Amygdala (tissue), 56 donors: ENCODE measurements at places on chromosomes 13 and 19.
A peak's percentile ranks its signal among the peaks of the same experiment; 100 is the strongest.

- no peak for DNase-seq
These were observed 5.7 kb upstream of the JUND start for GRCh38 chr19:18286973-18287635.

DNA sequence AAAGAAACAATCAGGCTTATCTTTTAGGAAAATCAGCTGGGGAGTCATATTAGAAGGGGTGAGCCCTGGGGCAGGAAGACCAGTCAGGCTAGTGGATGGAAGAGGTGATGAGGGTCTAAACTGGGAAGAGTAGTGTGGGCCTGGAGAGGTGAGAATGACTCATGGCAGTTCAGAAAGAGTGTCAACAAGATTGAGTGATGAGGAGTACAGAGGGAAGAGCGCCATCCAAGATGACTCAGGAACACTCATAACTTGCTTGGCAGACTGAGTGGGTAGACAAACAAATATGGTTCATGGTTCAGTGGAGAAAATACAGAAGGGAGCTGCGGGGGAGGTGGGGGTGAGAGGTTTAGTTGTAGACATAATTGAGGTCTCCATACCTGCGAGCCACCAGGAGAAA lies 17.3 kb upstream of the CLDN10 start:
- no peak for DNase-seq

GRCh38 chr13:47478985-47479384 lies 522.1 kb downstream of the SUCLA2 start:
- DNase-seq, result no peak

DNA sequence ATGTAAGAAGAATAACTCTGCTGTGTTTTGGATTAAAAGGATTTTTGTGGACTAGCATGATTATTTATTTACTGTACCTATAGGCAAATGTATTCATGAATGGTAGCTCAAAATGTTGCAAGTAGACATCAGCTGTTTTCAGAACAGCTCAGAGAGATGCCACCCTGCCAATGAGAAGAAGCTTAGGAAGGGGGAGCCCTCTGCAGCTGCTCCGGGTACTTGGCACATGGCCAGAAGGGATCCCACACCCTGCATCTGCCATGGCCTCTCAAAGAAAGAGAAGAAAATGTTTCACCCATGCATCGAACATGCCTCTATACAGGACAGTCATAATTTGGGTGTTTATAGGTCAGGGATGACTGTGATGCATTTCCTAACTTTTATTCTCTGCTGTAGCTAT lies 30.5 kb upstream of the MBNL2 start:
- peak; percentile 27 for DNase-seq

DNA sequence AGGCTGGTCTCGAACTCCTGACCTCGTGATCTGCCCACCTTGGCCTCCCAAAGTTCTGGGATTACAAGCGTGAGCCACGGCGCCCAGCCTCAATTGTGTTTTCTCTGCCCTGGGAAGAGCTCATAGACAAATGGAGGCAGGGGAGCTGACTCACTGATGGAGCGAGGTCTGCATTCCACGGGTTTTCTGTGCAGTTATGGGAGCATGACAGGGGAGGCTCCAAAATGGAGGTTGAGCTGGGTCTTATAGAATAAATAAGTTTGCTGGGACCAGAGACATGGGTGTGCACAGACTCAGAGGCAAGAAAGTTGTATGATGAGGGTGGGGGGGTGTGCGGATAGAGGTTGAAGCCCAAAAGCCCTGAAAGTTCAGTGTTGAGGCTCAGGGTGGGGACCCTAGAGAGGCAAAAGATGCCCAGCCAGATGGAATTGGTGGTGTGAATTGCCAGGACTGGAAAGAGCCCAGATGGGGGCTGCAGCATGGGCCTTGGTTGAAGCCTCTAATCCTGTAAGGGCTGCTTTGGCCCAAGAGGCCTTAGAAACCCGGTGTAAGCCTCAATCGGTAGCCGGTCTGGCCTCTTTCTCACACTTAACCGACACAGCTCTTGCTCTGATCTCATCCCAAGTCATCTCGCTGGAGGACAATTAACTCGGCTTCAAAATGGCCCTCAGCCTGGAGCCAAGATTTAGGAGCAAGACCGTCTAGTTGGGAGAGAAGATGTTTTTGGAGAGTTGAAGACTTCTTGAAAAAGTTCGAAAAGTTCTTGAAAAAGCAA lies 1.9 kb downstream of the TPM4 start:
- no peak for DNase-seq

- DNase-seq, result no peak
These were observed 1249.4 kb upstream of the SLC10A2 start for GRCh38 chr13:104315606-104316005.

DNA sequence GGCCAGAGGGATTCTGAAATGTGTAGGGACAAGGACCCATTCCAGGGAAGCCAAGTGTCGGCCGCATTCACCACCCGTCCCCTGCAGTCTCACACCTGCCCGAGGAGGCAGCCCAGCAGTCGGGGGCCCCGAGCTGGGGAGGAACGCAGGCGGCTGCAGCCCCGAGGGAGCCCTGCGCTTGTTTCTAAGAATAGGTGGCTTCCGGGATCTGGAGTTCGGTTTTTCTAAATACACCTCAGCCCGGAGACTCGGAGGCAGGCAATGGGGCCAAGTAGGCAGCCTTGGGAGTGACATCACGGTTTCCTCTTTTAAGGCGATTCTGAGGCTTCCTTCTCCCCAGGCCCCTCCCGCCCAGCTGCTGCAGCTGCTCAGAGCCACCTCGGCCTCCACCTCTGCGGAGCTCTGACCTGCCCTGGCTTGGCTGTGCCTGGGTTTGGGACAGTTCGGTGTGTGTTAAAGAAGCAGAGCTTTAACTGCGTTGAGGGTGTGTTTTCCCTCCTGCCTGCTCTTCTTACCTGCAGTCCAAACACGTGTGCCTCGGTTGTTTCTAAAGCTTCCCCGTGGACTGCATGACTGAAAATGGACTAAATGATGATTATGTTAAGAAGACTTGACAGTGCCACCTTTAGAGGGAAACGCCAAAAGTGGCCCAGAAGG lies 80.5 kb downstream of the COL4A2 start:
- DNase-seq, result no peak

DNA sequence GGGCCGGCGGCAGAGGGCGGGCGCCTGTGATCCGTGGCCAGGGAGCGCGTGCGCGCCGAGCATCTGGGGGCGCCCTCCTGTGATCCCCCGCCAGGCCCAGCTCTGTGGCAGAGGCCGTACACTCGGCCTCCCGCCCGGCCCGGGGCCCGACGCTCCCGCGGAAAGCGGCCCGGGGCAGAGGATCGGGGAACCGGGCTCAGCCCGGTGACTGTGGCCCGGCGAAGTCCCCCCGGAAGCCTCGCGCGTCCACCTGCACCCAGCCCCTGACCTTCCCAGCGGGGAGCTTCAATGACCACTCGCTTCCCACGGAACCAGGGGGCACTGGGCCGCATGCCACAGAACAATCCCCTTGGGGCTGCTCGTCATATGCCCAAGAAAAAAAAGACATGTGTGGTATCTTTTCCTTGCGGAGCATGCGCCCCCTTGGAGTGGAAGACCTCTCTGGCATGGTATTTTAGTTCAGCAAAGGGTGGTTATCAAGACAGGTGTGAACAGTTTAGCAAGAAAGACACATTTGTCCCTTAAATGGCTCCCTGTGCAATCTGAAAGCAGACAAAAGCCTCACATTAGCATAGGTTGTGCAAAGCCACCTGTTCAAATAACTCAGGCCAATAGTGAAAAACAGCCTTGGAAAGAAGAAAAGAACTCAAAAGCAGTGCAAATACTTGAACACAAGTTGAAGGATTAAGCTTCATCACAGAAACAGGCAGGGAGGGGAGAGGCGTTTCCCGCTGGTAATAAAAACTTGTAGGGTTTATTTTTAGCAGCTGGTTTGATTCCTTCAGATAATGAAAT lies 290.9 kb upstream of the SOX21 start:
- no peak for DNase-seq

- DNase-seq, result no peak
These were observed 174.6 kb upstream of the LSM14A start for GRCh38 chr19:33997690-33998089.

GRCh38 chr19:990746-991145 lies 6.6 kb downstream of the WDR18 start:
- DNase-seq, result no peak

GRCh38 chr13:84933797-84934196 lies 865.4 kb downstream of the SLITRK6 start:
- no peak for DNase-seq

DNA sequence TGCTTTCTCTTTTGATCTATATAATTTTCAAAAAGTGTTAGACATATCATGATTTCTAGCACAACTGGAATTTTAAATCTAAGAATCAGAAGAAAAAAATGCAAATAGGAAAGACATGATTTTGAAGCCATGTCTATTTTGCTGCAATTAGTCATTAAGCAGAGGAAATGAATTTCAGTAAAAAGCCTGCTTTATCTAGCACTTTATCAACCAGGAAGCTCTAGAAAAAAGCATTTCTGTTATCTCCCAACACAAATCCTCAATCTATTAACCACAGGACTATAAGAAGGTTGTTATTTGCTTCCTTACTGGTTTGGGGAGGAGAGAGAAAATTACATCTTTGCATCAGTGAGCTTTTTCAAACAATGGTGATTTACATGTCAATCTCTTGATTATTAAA lies 716.7 kb downstream of the DIAPH3 start:
- DNase-seq, result no peak

DNA sequence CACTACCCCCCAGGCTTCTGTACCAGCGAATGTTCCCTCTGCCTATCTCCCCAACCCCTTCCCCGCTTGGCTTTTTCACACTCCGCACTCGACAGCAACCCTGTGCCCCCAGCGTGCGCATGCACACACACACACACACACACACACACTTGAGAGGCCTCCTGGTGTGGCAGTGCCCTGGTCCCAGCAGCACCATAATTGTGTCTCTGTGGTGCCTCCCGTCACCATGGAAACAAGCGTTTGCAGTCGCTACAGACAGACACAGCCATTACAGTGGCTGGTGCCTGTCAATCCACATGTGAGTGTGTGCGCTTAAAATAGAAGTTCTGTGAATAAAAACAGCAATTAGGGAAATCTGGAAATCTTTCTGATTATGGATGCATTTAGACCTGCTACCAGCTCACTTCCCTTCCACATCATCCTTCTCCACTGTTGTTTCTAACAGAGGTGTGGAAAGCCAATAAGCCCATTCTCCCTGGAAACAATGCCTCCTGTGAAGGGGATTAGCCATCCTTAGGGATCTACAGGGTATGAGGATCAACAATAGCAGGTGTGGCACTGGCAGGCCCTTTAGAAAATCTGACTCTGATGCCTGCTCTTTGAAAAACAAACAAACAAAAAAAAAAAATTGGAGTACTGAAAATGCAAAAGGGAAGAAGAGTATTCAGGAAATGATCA lies 146.3 kb downstream of the DCLK1 start:
- peak; percentile 40 for DNase-seq

DNA sequence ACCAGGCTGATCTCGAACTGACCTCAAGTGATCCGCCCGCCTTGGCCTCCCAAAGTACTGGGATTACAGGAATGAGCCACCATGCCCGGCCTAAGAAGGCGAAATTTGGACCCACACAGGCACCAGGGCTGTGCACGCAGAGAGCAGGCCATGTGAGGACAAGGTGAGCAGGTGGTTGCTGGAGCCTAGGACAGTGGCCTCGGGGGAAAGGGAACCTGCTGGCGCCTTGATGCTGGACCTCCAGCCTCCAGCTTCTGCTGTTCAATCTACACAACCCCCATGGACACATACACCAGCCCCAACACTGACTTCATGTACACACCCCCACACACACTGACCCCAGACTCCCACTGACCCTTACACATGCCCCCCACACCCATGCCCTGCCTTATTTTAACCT lies 41.8 kb upstream of the CCNE1 start:
- DNase-seq, result no peak

DNA sequence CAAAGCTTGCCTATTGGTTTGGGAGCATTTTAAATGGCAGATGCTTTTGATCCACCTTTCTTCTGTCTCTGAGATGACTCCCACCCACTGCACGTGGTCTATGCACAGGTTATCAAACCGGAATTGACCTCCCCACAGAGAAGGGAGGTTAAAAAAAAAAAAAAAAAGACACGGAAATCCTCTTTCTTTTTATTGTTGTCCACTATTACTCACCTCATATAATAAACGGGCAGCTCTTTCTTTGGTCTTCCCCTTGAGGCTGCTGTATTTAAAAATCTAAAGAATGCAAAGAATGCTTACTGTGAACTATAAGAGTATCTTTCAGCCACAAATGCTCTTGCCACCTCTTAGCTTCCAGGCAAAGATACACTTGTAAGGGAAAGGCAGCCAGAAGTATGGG lies 329.7 kb downstream of the NDFIP2 start:
- no peak for DNase-seq

GRCh38 chr13:48194379-48194754 lies 38.6 kb upstream of the ITM2B start:
- no peak for DNase-seq

DNA sequence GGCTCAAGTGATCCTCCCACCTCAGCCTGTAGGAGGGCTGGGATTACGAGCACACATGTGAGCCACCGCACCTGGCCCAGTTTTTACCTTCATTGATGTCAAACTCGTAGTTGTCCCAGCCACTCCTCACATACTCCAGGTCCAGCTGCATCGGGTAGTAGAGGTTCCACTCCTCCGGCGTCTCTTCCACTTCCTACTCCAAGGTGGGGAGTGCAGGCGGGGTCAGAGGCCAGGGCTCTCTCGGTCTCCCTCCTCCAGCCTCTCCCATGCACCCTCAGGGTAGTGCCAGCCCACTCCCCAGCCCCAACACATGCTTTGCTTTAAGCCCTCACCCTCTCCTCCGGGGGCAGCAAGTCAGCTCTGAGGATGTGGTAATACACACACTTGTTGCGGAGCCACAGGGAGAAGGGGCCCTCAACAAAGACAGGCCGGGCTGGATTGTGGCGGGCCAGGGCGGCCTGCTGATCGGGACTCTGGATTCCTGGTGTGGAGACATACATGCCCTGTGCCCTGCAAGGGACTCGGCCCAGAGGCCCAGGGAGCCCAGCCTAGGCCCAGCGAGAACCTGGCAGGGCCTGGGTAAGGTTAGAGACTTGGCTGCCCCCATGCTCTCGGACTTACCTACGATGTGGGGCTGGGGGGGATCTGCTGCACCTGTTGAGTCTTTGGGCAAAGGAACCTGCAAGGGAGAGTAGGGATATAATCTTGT lies 1.9 kb upstream of the ZNF653 start:
- no peak for DNase-seq

DNA sequence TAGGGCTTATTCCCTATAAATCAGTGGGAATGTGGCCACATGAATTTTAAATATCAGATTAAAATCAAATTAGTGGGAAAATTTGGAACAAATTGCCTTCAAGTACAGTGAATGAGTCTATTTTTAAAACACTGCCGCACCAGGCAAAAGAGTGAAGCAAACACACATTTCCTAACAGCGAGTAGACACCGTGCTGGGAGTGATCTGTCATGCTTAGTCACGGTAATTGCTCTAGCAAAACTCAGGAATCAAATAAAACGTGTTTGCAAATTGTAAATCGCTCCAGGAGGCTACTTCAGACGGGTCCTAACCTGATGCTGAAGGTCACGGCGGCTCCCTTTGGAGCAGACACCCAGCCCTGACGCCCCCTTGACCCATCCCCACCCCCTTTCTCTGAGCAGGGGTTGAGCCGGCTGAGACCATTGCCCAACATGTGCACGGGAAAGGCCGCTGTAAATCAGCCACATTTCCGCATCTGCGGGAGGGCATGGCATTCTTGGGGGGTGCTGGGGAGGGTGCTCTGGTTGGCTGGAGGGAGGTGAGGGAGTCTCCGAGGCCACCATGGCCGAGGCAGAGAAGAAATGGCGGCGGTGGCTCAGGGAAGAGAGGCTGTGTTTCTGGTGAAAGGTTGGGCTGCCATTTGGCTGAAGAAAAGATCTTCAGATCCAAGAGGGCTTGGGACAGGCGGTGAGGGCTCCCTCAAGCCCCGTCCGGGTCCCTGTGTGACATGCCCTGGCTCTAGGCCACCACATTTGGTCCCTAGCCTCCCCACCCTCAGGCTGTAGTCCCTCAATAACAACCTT lies 8.9 kb downstream of the CEBPA start:
- DNase-seq, result no peak

GRCh38 chr19:30549151-30549550 lies 177.0 kb downstream of the ZNF536 start:
- DNase-seq, result no peak
